Fibroblast of pulmonary artery (primary cell): ENCODE measurements at places on chromosomes 16 and 17.
A peak's percentile ranks its signal among the peaks of the same experiment; 100 is the strongest.

DNA sequence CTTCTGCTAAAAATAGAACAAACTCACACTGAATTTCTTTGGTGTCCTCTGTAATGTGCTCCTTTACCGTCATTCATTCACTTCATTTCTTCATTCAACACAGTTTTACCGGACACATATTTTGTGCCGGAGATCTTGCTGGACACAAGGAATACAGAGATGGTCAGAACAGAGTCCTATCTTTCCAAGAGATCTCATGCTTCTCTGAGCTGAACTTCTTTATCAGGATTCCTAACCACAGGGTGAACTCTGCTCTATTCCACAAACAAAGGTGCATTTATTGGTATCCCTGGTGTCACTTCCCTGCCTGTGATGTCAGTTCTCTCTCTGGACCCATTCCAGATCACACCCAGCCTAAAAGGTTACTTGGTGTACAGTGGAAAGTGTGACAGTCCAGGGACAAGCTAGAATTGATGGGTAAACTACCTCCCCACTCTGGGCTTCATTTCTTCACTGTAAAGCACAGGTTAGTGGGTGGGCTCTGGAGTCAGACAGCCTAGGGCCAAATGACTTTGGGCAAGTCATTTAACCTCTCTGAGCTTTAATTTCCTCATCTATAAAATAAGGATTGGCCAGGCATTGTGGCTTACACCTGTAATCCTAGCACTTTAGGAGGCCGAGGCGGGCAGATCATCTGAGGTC is 4.2 kb downstream of the IFI35 start:
- DNase-seq = no peak

DNA sequence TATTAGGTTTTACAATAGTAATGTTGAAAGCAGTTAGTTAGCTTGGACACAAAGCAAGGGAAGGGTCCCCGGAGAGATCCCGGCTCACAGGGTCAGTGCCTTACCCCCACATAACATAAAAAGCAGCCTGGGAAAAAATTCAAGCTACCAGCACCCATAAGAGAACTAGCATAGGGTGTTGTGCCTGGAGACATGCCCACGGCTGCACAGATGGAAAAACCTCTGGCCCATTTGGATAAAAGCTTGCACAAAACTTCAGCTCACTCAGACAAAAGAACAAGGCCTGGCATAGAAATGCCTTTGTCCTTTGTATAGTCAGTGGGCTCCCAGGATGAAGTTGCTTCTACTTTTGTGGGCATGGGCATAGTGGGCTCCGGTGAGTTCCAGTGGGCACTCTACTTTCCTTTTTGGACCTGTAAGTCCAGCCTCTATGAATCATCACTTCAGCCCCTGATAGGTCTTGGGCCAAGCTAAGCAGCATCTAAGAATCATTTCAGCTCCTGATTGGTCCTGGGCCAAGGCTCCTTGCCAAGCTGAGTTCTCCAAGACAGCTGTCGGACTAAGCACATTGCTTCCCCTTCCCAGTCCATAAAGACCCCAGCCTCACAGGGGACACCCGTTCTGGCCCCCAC is 1.3 kb upstream of the RDM1 start:
- DNase-seq = peak; percentile 79

DNA sequence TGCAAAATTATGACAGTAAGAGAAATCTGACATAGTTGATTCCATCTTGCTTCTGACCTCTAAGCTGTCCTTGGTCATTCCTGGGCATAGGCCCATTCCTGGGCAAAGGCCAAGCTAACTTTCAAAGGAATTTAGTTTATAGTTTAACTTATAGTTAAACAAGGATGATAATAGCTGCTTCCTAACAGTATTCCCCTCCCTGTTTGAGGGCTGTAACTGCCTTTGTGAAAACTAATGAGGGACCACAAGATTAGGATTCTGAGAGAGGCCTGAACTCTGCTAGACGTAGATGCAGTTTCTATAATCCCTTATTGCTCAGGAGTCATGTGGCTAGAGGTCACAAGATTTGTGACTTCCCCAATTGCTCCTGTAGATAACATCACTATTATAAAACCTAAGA is 80.2 kb upstream of the ASIC2 start:
- no peak for DNase-seq

DNA sequence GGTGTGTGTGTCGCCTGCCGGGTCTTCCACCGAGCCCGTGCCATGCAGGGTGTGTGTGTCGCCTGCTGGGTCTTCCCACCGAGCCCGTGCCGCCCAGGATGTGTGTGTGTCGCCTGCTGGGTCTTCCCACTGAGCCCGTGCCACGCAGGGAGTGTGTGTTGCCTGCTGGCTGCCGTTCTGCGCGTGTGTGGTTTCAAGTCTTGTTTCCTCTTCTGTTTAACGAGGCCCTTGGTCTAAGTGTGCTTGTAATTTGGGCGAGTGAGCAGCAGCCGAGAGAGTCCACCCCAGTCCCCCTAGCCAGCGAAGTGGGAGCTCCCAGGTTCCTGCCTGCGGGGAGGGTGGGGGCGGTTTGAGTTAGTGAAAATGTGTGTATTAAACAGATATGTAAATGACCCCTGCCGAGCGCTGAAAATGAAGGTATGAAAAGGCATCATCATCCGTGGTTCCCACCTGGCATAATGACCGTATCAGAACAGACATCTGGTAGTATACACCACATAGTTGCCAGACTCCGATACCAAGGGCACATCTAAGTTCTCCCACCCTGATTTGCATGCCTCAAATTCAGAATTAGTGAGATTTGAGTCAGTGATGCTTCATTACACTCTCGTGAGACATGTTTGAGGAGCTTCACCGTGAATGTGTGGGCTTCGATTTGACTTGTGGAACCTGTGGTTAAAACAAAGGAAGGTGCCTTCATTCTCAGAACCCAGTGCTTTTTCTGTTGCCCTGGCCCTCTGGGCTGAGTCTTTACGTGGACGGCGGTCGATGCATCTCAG is 114.5 kb upstream of the CHMP6 start:
- DNase-seq = no peak

GRCh38 chr16:2739625-2740430 is 12.6 kb upstream of the SRRM2 start:
- DNase-seq = no peak

GRCh38 chr17:68384471-68384870 is 72.8 kb downstream of the WIPI1 start:
- no peak for DNase-seq

DNA sequence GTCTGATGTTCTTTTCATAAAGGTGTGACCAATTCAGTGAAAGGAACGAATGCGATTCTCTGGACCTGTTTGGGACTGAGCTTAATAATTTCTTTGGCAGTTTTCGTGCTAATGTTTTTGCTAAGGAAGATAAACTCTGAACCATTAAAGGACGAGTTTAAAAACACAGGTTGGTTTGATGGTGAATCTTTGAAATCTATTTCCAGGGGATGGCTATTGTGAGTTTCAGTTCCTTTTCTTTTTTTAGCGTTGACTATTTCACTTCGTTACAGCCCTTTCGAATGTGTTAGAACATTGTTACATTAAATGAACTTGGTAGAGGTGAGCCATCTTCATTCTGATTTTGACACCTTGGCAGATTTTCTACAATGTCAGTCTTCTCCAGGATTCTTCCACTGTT is 1.2 kb downstream of the TNFRSF17 start:
- no peak for DNase-seq

- no peak for DNase-seq
Measured at GRCh38 chr16:65984296-65984695, 382.2 kb upstream of the CDH5 start.

GRCh38 chr17:37405955-37406634 is 541 bp downstream of the ACACA start:
- DNase-seq = no peak

DNA sequence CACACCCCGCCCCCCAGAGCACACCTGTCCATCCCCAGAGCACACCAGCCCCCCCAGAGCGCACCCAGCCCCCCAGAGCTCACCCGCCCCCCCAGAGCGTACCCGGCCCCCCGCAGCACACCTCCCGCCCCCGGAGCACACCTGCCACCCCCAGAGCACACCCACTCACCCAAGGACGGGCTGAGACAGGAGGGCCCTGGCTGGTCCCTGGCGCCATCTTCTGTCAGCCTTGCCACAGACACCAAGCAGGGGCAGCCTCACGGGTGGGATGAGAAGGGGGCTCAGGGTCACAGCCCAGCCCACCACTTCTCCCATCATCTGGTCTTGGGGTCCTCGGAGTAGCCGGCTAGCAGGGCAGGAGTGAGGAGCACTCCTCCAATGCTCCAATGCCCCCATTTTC is 31.8 kb downstream of the PIEZO1 start:
- DNase-seq = no peak

GRCh38 chr16:29664091-29664921 is 1.3 kb downstream of the SPN start:
- no peak for DNase-seq

- DNase-seq = no peak
Measured at GRCh38 chr16:55779402-55780094, 53.3 kb downstream of the CES1 start.

DNA sequence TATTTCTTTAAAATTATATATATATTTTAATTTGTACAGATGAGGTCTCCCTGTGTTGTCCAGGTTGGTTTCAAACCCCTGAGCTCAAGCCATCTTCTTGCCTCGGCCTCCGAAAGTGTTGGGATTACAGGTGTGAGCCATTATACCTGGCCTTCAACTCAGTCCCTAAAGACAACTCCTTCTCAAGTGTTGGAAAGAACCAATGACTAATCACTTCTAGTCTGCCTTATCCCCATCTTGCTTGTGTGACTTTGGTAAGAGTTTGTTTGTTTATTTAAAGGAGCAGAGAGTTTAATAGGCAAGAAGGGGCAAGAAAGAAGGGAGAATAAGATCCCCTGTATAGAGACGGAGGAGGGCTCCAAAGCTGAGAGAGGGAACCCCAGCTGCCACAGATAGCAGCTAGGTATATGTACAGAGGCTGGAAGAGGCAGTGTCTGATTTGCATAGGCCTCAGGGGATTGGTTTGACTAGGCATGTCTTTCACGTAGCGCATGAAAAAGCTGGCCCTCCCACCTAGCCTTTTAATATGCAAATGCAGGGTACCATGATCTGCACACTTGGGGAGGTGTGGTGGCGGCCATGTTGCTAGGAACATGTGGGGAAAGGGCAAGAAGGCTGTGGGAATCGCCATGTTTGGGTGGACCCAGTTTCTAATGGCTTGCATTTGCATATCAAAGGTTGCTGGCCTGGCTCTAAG is 21.5 kb downstream of the ABCC1 start:
- no peak for DNase-seq

- peak; percentile 62 for DNase-seq
Measured at GRCh38 chr16:19898924-19899604, 14.4 kb upstream of the GPRC5B start.

DNA sequence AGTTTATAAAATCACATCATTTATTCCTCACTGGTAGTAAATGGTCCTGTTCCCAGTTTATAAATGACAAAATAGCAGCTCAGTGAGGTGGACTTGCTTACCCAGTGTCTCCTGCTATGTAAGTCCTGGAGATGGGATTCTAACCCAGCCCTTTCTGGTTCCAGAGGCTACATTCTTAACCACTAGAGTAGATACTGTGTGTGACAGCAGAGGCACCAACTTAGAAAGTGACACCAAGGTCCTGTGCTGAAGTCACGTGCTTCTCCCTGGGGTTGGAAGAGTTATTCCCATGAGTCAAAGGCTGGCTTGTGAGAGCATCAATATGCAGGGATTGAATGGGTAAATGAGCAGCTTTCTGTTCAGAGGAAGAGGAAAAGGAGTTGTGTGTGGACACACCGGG is 167.3 kb upstream of the IRX3 start:
- no peak for DNase-seq

GRCh38 chr17:76623271-76624146 is 20.0 kb downstream of the ST6GALNAC1 start:
- DNase-seq = peak; percentile 78

GRCh38 chr16:86365513-86366273 is 144.6 kb upstream of the FOXF1 start:
- no peak for DNase-seq

DNA sequence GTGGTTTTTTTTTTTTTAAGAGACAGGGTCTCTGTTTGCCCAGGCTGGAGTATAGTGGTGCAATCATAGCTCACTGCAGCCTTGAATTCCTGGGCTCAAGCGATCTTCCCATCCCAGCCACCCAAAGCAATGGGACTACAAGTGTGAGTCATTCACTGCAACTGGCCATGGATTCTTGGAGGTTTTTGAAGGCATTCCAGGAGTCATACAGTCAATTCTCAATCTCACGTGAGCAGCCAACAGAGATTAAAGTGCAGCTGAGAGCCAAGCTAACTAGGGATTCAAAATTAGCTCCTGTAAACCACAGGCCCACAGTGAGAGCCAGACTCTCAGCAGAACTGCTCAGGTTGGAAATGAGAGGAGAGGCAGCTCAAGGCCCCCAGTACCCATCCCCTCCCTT is 30.2 kb downstream of the XPO6 start:
- peak; percentile 95 for DNase-seq

GRCh38 chr17:72592967-72593325 is 472.1 kb downstream of the SOX9 start:
- DNase-seq = no peak

DNA sequence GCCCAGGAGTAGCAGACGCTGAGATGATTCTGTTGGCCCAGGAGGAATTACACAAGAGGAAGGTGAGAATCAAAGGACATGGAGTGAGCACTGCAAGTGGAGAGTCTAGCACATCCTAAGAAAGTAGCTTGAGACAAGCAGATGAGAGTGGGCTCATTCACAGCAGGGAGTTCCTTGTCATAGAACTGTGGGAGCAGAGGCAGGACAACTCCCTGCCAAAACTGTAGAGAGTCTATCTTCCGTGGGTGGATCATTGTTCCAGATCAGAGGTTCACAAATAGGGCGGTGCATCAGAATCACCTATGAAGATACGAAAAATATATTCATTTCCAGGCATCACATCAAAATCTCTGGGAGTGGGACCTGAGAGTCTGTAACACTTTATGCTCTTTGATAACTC is 288.9 kb upstream of the C16orf82 start:
- DNase-seq = no peak

- DNase-seq = no peak
Measured at GRCh38 chr17:38877130-38877851, 7.4 kb downstream of the LASP1 start.

- no peak for DNase-seq
Measured at GRCh38 chr17:70869402-70870085, 700.2 kb downstream of the KCNJ2 start.

- peak; percentile 58 for DNase-seq
Measured at GRCh38 chr16:81238296-81239011, at the start of gene BCO1. Gene BCO1, plus strand, starts transcription at chr16:81238689. Its CDS starts 220 bp downstream, at chr16:81238909.

DNA sequence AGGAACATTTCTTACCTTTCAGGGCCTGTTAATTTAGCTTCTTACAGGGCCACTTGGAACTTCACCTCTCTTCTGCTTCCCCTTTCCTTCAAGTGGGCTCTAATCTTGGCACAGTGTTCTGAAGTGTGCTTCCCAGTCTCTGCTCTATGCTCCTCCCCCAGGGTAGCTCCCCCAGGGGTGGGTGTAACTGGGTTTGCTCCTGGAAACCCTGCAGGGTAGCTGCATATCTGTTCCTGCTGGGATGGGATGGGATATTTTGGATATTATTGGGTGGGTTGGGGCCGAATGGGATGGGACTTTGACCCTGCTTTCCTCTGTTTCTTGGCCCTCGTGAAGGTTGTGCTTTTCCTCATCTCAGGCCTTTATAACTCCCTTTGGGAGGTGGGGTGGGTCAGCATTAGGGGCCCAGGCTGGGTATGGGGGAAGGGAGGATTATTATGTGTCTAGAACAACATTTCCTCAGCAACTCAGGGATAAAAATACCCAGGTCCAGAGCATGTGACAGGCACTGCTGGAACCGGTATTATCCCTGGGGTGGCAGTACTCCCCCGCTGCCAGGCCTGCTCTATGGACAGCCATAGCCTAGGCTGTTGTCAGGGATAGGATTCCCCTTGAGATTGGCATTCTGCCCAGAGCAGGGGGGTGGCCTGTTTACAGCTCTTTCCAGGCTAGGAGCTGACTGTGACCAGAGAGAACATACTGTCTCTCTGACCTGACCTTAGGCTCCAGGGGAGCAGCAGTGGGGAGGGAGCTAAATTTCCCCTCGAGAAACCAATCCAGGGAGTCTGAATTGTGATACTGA is 5.0 kb downstream of the NFE2L1 start:
- peak; percentile 56 for DNase-seq
